ENCODE measurements at places on chromosomes 1 and 21.

DNA sequence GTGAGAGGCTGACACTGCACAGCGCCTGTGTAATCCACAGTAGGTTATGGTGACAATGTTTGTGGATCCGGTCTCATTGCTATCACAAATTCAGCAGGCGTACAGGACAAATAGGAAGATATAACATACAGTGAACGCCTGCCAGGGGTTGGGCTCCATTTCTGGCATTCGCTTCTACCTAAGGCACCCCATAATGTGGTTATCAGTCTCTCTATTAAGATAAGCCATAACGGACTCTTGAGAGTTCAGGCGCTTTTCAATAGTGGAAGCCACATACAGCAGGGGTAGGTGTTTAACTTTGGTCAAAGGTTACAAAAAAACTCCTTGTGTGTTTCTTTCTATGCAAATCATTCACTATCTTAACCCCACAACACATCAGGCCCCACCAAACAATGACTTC lies 72.8 kb downstream of the SIPA1L2 start:
- peak; percentile 33 for DNase-seq

DNA sequence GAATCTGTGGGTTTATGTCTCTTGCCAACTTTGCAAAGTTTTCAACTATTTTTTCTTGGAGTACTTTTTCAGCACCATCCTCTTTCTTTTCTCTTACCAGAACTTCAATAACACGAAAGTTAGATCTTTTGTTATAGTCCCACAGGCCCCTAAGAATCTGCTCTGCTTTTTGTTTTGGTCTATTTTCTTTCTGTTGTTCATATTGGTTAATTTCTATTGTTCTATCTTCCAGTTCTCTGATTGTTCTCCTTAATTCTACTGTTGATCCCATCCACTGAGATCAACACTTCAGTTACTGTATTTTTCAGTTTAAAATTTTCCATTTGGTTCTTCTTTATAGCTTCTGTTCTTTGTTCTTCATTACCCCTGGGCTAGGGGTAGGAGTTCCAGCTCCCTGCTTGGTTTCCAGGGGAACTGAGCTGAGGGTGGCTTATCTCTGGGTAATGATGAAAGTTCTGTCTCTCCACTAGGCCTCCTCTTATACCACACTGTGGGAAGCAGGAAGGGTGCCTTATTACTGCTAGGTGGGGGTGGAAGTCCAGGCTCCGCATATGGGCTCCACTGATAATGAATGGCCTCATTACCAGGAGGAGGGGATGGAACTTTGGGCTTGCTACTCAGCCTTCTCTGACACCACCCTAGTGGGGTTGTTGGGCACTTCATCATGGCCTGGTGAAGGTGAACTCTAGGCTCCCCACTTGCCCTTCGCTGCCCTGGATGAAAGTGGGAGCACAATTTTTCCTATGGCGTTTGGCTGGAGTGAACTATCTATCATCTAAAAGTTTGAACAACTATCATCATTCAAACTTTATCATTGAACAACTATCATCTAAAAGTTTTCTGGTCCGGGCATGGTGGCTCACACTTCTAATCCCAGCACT lies 39.3 kb downstream of the NAV1 start:
- peak; percentile 88 for DNase-seq

DNA sequence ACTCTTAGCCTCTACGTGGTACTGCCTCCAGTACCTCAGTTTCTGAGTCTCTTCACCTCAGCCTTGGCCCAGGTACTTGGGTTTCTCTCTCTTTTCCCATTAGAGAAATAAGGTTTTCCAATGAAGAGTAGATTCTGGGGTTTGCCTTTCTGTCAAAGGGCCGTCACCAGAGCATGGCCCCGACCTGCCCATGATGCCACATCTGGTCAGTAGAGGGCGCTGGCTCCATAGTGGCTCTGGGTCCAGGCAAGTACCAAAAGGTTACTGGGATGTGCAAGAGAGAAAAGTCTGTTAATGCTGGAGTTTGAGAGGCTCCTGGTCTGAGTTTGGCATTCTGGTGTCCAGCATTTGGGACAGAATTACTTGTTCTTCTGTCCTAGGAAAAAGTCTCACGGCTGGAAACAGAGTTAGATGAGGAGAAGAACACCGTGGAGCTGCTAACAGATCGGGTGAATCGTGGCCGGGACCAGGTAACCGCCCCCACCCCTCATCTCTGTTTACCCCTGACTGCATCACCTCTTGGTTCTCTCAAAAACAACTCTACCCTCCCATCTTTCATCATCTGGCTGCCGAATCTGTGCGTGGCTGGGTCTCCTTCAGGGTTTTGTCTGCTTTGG lies 5.3 kb upstream of the TUFT1 start:
- DNase-seq: peak; percentile 72

- no peak for DNase-seq
These were observed 80.1 kb upstream of the ZC3H11B start for GRCh38 chr1:219692981-219693380.

GRCh38 chr1:6491081-6491449 lies 402 bp downstream of the PLEKHG5 start:
- no peak for DNase-seq

GRCh38 chr1:53448241-53448841 lies 10.9 kb upstream of the DMRTB1 start:
- DNase-seq: no peak
